ENCODE measurements at places on chromosomes 2 and 18. TPM values are rescaled to one million over a fixed set of nuclear protein-coding genes. Genes with fewer than 3 reads are reported as not detected.

The COL4A4 gene
- not detected for total RNA-seq

The CIB4 gene
- total RNA-seq: not detected

The DPP10 gene
- not detected for total RNA-seq

DNA sequence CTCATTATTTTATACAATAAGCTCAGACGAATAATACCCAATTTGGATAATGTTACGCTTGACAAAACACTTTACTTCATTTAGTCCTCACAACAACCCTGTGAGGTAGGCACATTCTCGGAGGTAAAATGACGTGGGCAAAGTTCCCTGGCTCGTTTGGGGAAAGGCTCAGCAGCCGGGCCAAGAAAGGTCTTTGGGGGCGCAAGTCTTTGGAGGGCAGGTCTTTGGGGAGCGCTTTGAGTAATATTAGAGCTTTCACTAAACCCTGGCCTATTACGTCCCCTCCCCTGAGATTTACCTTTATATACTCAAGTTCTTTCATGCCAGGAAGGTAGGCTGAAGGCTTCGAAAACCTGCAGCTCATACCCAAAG lies 427 bp downstream of the RBKS start:
- H3K4me3 ChIP-seq: peak overlapping the region; percentile 93
- H3K27me3 ChIP-seq: no peaks in the 10 kb centered on the region
- peak overlapping the region; percentile 97 for H3K27ac ChIP-seq
- peaks cover 15% of the 10 kb centered on the region for H3K36me3 ChIP-seq

DNA sequence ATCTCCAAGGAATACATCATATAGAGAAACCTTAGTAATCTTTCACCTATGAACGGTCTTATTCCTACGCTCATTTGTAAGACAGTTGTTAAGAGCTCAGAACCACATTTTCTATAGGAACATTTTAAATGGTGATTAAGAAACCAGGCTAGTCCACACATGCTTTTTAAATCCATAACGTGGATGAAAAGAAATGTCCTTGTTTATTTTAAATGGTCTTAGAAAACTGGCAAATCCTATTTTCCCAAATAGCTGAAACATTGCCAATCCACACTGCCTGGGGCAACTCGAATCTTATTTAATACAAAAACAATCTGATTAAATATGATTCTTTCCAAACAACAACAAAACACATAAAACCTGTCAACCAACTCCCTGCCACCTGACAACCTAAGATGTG lies 23.7 kb downstream of the METTL8 start:
- H3K4me3 ChIP-seq: no peak overlapping the region
- no peaks in the 10 kb centered on the region for H3K27me3 ChIP-seq
- H3K27ac ChIP-seq: no peak overlapping the region
- DNase-seq: no peak
- peaks cover 13% of the 10 kb centered on the region for H3K4me1 ChIP-seq
- peaks cover 6% of the 10 kb centered on the region for H3K36me3 ChIP-seq

DNA sequence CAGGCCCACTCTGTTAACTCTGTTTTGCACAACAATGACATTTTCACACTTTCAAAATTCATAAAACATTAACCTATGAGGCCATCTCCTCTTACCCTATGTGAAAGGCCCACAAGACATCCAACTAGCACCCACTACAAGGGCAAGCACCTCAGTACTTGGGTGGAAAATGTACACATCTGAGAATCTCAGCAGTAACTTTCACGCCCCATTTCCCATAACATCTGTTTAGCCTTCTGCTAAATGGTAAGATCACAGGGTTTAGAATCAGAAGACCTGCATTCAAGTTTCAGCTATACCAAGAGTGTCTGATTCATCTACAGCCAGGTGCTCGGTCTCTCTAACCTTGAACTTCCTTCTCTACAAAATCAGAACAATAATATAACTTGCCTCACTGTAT lies 89.2 kb downstream of the SP100 start:
- no peak overlapping the region for H3K4me3 ChIP-seq
- no peak overlapping the region for H3K27ac ChIP-seq
- peaks cover 78% of the 10 kb centered on the region for H3K36me3 ChIP-seq
- DNase-seq: no peak
- peaks cover 29% of the 10 kb centered on the region for H3K4me1 ChIP-seq

Data from activated T-helper 1 cell treated with anti-CD3 and anti-CD28 coated beads, Interleukin-12 subunit alpha, Interleukin-12 subunit beta, Interleukin-2, Interleukin-4 antibody, amounts not matched to agents 30 ng/mL and 10 ng/mL and 1 ng/mL, durations not matched to agents 14 hours and 24 hours and 36 hours (primary cell).